Dermis microvascular lymphatic vessel endothelial cell (primary cell): ENCODE measurements at places on chromosomes 4 and X. TPM values are rescaled to one million over a fixed set of nuclear protein-coding genes. Genes with fewer than 3 reads are reported as not detected.

- no peak for DNase-seq
Observed at GRCh38 chr4:101415962-101416361, 68.6 kb upstream of the PPP3CA start.

DNA sequence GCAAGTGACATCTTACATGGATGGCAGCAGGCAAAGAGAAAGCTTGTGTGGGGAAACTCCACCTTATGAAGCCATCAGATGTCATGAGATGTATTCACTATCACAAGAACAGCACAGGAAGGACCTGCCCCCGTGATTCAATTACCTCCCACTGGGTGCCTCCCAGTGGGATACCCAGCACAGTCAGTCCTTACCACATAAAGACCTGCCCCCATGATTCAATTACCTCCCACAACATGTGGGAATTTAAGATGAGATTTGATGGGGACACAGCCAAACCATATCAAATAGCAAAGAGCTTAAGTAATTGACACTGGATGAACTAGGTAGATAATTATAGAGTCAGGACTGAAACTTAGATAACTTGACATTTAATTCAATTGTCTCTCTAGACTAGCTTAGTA is 85.6 kb downstream of the SLIT2 start:
- DNase-seq: no peak

- no peak for DNase-seq
Observed at GRCh38 chrX:110015915-110016314, 13.0 kb downstream of the TMEM164 start.

GRCh38 chrX:118935352-118935751 is 39.1 kb upstream of the LONRF3 start:
- DNase-seq: no peak

- DNase-seq: no peak
Observed at GRCh38 chr4:121648516-121648915, 48.3 kb downstream of the ANXA5 start.

GRCh38 chrX:124256216-124256615 is 76.2 kb upstream of the TEX13D start:
- DNase-seq: no peak

Gene NEIL3
- 2.3 and 3.9 TPM in 2 replicates for total RNA-seq

Gene VEGFD
- total RNA-seq: 0.26 and 0.51 TPM in 2 replicates

DNA sequence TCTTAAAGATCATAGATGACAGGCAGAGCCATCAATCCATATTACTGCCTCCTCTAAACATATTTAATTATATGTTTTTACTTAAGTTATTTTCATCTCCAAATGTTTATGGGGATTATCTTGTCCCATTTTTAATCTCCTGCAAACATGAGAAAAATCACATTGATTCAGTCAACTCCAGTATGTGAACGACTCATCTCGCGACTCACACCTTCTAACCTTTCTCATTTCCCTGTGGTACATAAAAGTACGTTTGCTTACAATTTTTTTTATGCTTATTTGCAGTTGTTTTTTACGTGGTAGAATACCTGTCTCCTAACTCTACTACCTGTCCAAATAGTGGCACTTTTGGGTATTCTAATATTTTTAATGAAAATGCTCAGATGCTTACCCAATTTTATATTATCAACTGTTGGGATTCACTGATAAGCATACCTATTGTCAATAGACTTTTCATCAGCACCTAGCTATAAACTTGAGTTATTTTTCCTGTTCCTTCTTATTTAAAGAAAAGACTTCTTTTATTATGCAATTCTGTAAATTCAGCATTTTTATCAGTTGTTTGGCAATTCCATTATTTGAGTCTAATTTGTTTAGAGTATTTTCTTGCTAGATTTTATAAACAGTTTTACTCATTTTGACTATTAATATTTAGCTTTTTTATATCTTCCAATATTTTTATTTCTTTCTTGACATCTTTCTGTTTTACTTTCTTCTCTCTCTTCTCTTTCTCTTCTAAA is 276.6 kb downstream of the ANK2 start:
- no peak for DNase-seq

- DNase-seq: no peak
Observed at GRCh38 chrX:44344687-44345086, 1.2 kb upstream of the EFHC2 start.

GRCh38 chr4:31080887-31081286 is 360.7 kb downstream of the PCDH7 start:
- DNase-seq: no peak

GRCh38 chrX:68917799-68918198 is 89.0 kb downstream of the EFNB1 start:
- no peak for DNase-seq

- no peak for DNase-seq
Observed at GRCh38 chr4:15327311-15328298, 100.2 kb upstream of the C1QTNF7 start.

- no peak for DNase-seq
Observed at GRCh38 chr4:4501679-4502078, 40.2 kb downstream of the STX18 start.

Gene SOX3
- total RNA-seq: not detected in 2 replicates

GRCh38 chrX:136635235-136635634 is 12.7 kb upstream of the CD40LG start:
- no peak for DNase-seq

Gene SPANXC
- total RNA-seq: not detected in 2 replicates

DNA sequence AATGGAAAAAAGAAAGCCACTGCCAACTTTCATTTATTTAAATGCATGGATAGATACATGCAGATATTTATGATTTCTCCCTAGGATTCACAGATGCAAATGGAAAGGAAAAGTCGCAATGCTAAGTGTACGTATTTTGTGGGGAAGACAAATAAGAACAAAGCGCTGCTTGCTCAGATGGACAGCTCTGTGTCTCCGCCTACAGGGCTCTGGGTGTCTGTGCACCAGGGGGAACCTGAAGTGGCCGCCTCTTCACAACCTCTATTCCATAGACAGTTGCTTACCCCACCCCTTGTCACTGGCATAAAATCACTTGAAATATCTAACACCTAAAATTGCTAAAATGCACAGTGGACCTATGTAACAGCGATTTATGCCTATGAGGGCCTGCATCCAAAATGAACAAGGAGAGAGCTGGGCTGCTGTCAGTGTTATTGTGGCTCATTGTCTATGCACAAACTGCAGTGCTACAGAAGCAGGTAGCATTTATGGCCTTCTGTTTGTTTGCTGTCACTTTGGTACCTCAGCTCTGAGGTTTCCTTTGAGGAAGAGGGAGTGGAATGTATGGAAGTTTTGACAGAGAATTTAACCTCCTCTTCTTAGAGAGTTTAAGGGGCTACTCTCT is 58.6 kb upstream of the PAGE1 start:
- DNase-seq: peak; percentile 14
